CD4-positive, alpha-beta T cell (primary cell): ENCODE measurements at places on chromosomes 5 and 9.

GRCh38 chr9:37994639-37995347, 74.2 kb downstream of the SHB start:
- DNase-seq: no peak

GRCh38 chr5:80763211-80763610, 108.4 kb upstream of the DHFR start:
- DNase-seq: no peak

GRCh38 chr5:89994266-89994665, 415.3 kb downstream of the CETN3 start:
- DNase-seq: no peak

DNA sequence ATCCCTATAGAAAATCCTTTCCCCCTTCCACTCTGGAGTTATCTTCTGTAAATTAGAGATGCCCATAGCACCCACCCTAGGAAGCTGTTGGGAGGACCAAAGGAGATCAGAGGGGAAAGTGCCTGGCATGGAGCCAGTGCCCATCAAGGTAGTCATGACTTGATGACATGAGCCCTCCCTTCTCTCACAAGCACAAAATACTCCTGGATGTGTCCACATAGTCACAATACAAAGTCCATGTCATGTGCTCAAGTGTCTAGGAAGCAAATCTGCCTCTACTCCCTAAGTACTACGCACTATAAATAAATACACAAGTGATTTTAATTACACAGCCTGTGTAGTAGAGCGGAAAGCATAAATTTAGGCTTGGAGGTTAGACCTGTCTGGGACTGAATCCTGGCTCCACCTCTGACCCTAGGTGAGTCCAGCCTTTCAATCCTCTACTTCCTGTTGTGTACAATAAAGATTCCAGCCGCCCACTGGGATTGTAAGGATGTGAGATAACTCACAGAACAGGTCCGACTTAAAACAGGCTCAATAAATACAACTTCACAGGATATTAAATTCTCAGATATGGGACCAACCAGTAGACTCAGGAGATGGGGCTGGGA, 30.6 kb downstream of the TTC39B start:
- no peak for DNase-seq

DNA sequence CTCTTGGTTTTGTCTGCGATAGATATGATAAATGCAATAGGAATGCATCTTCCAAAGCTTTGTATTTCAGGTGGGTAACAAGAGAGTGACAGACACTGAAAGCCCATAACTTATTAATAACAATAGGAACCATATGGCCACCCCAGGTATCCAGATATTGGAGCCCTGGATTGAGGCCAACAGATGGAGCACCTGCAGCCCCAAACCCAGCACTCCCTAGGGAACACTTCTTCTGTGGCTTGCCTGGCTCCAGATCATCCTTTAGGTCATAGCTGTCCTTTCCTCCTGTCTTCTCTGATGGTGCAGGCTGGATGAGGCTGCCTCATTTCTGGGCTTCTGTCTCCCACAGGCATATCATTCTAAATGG, 5.0 kb upstream of the IL3 start:
- DNase-seq: no peak

DNA sequence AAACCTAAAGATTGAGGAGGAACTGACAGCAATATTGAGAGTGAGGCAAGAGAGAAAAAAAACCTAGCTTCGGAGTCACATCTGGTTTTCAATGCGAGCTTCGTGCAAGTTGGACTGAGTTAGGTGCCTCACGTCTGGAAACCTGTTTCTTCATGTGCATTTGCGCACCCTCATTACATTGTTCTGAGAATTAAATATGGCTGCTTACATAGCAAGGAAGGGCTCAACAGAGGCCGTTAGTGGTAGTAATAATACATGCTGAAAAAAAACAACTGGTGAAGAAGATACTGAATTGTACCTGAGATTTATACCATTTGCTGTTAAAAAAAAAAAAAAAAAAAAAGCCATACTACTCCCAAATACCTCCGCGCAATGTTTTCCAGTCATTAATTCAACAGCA, 18.6 kb downstream of the DNAJA1 start:
- no peak for DNase-seq

- no peak for DNase-seq
Measured at GRCh38 chr9:127733614-127734013, 1.5 kb downstream of the TOR2A start.

DNA sequence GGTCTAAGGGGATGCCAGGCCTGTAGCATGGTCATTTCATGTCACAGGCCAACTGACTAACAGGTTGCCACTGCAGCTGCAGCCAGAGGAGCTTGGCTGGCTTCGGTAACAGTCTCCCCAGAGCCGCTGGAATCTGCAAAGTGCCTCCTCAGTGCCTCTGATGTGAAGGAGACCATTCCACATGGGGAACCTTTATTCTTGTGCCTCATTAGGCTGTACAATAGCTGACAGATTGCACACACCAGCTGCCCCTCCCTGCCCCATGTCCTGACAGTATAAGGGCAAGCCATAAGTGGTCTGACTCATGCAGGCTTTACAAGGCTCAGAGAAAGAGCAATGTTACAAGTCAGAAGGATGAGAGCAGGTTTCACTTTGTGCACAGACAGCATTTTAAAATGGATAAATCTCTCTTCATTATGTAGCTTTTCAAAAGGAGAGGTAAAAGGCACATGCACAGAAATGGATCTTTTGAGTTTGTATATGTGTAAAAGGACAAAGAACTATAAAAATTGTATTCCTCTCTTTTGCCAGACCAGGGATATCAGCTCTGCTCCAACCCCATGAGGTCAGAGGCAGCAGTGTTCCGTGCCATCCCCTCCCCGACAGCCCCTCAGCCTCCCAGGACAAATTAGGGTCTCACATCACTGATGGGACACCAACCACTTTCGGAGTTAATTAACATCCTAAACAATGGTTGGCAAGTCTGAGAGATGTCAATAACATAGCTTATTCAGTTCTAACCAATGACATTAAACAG, 467.8 kb downstream of the TMEM232 start:
- no peak for DNase-seq

DNA sequence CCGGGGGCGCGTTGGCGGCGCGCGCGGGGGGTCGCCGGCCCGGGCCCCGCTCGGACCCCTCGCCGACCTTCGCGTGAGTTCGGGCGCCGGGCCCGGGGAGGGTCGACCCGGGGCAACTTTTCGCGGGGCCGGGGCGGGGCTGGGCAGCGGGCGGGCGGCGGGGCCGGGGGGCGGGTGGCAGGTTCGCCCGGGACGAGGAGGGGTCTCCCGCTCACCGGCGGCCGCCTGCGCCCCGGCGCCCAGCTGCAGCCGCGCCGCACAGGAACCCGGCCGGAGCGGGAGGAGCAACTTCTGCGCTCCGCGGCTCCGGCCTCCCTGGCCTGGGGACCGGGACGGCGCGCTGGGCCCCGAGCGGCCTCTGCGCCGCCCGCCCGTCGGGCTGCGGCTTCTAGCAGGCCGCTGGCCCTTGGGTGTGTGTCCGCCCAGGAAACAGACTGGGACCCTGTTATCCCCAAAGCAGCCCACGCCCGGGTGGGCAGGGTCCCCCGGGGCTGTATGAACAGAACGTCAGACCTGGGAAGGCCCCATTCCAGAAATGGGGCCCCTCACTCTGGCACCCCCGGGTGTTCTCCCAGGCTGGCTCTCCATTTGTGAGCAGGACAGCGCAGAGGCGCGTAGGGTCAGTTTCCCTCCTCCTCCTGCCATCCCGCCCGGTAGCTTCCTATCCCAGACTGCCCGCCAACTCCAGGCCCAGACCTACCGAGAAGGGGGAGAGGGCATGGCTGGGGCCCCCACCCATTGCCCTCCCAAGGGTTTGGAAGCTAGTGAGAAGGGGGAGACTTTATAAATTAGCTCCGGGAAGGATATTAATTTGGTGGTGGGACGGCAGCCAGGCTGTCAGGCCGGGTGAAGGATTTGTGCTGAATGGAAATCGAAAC, 708 bp downstream of the RXRA start:
- DNase-seq: no peak

DNA sequence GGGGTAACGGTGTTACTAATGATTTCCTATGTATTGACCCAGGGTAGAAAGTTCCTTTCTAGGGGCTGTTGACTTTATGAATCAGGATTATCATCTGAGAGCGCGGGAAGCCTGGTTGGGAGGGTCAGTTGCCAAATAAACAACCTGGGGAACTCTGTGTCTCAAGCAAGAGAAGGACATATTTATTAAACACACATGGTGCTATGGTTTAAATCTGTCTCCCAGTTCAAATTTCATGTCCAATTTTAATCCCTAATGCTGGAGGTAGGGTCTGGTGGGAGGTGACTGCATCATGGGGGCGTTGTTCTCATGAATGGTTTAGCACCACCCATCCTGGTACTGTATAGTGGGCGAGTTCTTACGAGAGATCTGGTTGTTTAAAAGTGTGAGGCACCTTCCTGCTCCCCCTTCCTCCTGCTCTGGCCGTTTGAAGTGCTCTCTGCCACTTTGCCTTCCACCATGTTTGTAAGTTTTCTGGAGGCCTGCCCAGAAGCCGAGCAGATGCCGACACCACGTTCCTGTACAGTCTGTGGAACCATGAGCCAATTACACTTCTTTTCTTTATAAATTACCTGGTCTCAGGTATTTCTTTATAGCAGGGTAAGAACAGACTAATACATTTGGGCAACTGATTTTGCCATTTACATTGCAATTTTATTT, 19.7 kb upstream of the GAS1 start:
- DNase-seq: no peak

- DNase-seq: no peak
Measured at GRCh38 chr5:94254214-94254613, 364.2 kb downstream of the KIAA0825 start.

DNA sequence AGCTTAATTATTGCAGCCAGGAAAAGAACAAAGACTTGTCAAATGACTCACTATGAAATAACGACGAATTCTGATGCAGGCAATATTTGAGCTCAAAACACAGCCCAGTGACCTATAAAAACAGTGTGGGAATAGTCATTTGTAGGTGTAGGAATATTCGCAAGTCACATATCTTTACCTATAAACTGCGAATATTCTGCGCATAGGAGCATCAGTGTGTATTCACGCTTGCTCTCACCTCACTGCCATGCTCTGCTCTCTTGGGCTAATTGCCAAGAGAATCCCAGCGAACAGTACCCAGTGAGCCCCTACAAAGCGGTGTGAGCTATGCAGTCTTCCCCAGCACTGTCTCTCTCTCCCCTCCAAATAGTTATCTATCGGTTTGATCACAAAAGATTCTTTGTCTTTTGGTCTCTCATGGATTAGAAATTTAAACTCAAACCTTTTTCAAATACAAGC, 74.2 kb downstream of the ST8SIA4 start:
- no peak for DNase-seq

DNA sequence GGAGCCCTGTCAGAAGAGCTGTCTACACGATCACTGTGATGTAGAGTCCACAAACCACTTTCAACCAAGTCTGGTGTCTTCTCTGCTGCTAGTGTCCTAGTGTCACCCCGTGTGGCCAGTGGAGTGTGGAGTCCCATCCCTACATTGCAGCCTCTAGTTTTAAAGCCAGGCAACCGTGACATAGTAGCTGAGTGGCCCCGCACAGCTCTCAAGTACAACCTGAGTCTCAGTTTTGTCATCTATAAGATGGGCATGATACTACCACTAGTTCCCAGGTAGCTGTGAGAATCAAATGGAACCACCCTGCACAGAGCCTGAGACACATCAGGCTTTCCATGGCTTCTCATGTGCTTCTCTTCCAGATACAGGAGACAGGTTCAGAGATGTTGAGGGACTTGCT, 43.2 kb upstream of the AKNA start:
- DNase-seq: no peak
